NCI-H2081 (cell line): ENCODE measurements at places on chromosomes 6 and 20.

GRCh38 chr6:149435919-149436586 is 36.0 kb downstream of the SUMO4 start:
- DNase-seq = no peak

- DNase-seq = no peak
Measured at GRCh38 chr20:42161228-42161829, 543.2 kb upstream of the CHD6 start.

DNA sequence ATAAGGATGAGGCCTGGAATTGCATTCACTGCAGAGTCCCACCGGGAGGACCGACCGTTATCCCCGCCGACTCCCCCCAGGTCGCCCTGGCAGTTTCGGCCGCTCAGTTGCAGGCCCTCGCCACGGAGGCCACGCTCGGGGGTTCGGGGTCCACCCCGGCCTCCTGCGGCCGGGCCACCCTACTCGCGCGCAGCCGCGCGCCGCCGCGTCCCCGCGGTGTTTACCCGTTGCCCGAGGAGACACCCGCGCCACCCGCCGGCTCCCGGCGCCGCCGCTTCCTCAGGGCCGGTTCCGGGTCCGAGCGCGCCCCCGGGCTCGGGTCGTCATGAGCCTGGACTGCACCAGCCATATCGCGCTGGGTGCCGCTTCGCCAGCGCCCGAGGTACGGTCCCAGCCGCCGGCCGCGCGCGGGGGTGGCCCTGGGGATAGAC is at the start of gene CCDC170:
Gene CCDC170 (plus strand): TSS at position 214 of the 431 bp plus-strand sequence. CDS start 112 bp downstream, at position 326.
- DNase-seq = no peak

- no peak for DNase-seq
Measured at GRCh38 chr6:2733324-2733723, 17.4 kb downstream of the MYLK4 start.

- no peak for DNase-seq
Measured at GRCh38 chr20:29878777-29879442, 1378.6 kb upstream of the DEFB115 start.

GRCh38 chr6:18497006-18497405 is 109.9 kb downstream of the RNF144B start:
- DNase-seq = no peak

GRCh38 chr6:1208876-1209275 is 103.0 kb upstream of the FOXQ1 start:
- DNase-seq = no peak

DNA sequence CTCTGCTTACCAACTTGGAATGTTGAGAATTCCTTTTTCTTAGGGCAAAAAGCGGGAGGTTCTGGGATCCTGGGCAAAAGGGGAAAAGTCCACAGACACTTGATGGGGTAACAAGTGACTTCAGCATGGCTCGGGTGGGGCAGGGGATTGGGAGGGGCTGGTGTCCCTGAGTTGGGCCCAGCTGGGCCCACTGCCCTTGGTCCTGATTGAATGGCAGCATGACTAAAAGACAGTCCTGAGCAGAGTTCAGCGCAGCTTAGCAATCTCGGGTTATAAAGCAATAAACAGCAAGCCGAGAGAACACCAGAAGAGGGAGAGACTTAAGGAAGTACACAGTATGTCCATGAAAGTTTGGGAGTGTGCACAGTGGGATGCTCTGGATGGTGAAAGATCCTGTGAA is 5.6 kb downstream of the PPP2R5D start:
- DNase-seq = no peak

DNA sequence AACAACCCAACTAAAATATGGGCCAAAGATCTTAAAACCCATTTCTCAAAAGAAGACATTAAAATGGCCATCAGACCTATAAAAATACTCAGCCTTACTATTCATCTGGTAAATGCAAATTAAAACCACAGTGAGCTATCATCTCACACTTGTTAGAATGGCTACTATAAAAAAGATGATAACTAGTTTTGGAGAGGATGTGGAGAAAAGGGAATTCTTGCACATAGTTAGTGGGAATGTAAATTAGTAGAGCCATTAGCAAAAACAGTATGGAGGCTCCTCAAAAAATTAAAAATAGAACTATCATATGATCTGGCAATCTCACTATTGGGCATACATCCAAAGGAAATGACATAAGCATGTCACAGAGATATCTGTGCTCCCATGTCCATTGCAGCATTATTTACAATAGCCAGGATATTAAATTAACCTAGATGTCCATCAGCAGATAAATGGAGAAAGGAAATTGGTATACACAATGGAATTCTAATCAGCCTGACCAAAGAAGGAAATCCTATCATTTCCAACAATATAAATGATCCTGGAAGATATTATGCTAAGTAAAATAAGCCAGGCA is 2.9 kb downstream of the SIRPB1 start:
- DNase-seq = no peak

GRCh38 chr6:14946753-14947152 is 299.1 kb upstream of the JARID2 start:
- DNase-seq = no peak

DNA sequence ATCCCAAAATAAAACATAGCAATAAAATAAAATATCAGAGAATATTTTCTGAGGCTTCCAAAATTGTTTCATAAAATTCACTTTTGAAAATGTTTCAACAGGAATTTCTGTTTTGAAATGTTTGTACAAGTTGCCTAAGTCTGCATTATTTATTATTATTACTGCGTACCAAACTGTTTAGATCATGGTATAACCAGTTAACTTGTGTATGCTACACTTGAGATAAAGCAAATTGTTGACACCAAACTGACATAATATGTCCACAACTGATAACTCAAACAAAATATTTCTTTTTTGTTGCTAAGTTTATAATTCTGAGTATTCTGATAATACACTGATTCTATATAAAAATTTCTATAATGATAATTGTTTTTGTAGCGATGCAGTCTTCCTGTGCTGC is 531.8 kb upstream of the EYS start:
- DNase-seq = no peak

GRCh38 chr20:37504404-37505096 is 16.5 kb upstream of the NNAT start:
- no peak for DNase-seq

- no peak for DNase-seq
Measured at GRCh38 chr6:30985490-30985889, 2.0 kb downstream of the MUC21 start.
